ENCODE measurements at places on chromosomes 4 and X.

GRCh38 chrX:114584375-114584943 is 573 bp downstream of the HTR2C start:
- no peak for DNase-seq

- no peak for DNase-seq
Measured at GRCh38 chr4:136749989-136750388, 782.3 kb downstream of the PCDH18 start.

DNA sequence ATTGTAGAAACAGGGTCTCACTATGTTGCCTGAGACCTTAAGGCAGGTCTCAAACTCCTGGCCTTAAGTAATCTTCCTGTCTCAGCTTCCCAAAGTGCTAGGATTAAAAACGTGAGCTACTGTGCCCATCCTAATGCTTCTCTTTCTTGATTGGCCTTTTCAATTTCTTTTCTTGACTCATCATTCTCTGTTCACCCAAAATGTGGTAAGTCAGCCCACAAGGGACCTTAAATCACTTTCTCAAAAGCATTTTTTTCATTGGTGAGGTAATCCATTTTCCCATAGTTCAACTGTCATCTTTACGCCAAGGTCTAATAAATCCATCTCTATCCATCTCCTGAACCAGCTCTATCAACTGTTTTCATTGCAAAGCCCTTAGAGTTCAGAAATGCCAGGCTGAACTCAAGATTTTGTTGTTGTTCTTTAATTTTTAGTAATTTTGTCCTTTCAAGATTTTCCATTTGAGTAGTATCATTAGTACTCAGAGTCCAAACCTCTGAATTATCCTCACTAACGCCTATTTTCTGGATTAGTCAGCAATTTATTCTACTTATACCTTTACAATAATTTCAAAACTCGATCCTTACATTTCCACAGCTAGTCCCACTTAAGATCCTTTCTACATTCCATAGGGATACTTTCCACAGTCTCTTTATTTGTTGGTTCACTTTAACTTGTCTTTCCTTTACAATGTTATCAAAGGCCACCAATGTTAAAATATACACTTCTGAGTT is 528.6 kb downstream of the IL15 start:
- DNase-seq, result no peak

DNA sequence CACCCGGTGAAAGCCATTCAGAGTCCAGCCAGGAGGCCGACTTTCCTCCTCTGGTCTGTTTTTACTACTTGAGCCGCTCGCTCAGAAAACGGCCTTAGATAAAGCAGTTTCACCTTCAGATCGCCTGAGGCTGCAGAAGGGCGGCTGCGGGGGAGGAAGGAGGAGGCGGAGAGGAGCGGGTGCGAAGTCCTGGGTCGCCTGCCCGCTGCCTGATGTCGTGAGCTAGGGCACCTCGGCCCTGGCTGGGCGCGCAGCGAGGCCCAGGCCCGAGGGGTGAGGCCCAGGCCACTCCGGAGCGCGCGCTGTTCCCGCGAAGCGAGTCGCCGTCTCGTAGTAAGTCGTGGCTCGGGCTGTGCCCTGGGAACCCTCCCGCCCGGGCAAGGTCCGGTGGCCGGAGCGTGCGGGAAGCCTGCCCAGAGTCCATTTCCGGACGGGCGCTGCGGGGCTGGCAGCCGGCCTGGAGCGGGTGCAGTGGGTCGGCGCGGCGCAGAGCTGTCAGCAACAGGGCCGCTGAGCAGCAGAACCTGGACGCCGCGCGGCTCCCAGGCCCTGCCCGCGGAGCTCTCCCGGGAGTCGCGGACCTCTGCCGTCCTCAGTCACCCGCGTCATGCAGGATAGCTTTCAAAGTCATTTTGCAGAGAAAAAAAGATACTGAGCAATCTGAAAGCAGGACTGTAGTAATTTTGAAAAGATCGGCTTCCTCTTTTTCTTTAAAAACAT is 18.6 kb downstream of the TRIM2 start:
- no peak for DNase-seq

DNA sequence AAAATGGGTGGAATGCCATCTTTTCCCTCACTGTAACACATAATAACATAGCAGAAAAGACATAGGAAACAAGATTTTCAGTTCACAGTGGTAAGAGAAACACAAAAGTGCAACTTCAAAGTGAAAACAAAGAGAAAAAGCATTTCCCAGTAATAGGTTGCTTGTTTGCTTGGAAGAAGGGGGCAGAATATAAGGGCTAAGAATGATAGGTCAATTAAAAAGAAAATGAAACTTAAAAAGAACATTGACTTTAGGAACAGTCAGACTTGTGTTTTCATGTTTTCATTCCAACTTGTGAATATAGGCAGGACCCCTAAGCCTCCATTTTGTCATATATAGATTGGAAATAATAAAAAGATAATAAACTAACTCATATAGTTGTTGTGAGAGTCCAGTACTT is 168.2 kb upstream of the PPP3CA start:
- DNase-seq, result no peak

DNA sequence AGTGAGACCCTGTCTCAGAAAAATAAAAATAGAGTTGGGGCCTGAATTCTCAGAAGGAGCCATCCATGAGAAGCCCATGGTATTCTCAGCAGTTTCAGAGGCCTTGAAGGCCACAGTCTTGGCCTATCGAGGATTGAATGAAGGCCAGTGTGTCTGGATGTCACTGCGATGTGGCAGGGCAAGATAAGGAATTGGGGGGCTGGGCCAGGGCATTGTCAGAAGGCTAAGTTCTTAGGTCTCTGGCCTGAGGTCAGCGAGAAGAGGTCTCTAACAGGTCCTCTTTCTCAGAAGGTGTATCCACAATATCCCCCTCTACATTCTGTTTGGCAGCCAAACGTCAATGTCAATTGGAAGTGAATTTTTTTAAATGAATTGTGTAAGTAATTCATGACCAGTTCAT is 5.7 kb downstream of the ZNF275 start:
- no peak for DNase-seq

DNA sequence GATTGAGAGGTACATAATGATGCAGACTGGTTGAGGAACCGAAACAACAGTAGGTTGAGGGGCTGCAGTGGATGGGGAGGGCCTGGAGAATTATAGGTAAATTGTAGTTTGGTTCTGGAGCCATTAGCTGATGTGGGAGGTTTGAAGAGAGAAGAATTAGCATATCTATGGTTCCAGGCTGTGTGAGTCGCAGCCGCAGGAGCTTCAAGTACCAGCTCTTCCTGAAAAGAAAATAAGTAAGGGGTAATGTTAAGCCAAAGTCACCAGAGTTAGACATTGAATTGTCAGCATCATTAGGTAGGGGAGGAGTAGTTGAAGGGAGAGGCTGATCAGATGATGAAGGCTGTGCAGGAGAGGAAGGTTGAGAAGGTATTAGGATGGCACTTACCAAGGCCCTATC is 29.5 kb downstream of the PF4 start:
- no peak for DNase-seq

GRCh38 chr4:107876099-107876498 is 51.4 kb downstream of the SGMS2 start:
- DNase-seq, result no peak

DNA sequence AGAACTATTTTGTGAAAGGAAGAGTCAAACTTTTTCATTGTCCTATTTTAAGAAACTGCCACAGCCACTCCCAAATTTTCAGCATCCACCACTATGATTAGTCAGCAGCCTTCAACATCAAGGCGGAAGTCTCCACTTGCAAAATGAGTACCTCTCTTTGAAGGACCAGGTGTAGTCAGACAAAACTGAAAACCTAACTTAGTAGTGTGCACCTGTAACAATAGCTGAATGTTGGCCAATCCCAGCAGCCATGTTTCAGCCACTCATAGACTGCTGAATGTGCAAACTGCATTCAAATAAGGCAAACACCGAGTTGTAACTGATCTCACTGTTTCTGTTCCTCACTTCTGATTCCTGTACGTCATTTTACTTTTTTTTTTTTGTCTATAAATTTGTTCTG is 341.1 kb downstream of the IL15 start:
- no peak for DNase-seq

DNA sequence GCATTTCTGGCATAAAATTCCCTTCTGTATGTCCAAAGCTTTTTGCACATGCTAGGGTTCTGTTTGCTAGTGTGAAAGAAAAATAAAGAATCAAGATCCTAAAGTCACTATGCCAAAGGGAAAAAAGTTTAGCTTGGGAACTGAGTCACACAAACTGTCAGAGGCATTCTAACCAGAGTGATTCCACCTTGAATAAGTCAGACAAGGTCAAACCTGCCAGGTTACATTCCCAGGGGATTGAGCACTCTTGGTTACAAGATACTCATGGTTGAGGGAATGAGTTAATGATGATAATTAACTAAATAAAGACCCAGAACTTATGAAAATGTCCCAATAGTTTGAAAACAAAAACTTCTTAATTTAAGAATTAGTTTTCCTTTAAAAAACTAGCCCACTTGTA is 13.7 kb upstream of the UGT2B17 start:
- no peak for DNase-seq

DNA sequence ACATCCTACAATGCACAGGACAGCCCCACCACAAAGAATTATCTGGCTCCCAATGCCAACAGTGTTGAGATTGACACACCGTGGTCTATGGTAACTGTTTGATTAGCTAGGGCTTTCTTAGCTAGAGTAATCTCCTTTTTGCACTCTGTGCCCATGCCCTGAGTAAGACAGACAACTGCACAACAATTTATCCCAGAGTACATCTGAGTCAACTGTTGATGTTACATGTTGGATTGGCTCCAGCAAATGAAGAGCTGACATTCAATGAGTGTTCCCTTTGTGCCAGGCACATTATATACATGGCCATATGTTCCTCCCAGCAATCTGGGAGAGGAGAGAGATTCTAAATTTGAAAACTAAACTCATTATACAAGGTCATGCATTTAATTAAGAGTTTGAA is 3.9 kb upstream of the FAM9C start:
- no peak for DNase-seq

- DNase-seq, result no peak
Measured at GRCh38 chr4:95371476-95372224, 177.1 kb downstream of the UNC5C start.

DNA sequence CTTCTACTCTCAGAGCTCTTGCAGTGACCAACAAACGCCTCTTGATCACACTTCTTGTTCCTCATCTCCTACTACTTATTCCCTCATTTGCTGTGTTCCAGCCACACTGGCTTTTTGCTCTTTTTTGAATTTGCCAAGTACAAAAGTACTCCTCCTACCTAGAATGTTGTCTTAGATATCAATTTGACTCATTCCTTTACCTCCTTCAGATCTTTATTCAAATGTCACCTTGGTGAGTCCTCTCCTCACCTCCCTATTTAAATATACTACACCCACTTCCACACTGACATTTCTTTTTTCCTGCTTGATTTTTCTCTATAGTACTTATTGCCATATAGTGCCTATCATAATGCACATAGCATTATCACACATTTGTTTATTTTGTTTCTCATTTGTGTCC is 6.2 kb upstream of the DCAF4L1 start:
- no peak for DNase-seq

- peak; percentile 92 for DNase-seq
Measured at GRCh38 chr4:15756361-15756861, 21.7 kb upstream of the CD38 start.

DNA sequence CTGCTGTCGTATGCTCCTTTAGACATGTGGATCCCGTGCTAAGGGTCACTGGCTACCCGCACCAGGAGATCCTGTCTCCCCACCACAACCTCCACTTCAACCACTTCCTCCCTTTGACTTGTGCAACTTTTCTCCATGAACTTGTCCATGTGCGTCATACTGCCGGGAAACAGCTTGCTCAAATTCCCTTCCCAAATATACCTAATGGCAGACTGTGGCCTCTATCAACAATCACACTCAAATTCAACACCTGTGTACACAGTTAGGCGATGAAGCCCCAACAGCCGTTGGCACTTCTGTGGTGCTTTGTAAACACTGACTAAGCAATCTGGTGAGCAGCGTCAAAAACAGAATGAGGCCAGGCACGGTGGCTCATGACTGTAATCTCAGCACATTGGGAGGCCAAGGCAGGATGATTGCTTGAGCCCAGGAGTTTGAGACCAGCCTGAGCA is 49.5 kb downstream of the CD99L2 start:
- no peak for DNase-seq

DNA sequence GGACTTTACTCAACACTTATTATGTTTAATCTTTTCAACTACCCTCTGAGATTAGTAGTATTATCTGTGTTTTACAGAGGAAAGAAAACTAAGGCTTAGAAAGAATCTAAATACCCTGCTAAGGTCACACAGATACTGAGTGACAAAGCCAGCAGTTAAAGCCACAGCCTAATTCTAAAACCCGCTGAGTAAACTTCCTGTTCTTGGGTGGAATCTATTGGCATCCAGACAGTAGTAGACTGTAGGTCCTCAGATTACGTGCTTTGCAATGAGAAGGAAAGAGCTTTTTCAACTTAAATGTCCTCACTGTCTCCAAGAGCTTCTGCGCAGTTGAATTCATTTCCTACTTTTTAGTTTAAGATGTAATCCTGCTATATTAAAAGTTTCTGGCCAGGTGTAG is 126.0 kb downstream of the TENM3 start:
- no peak for DNase-seq

GRCh38 chr4:17152941-17153540 is 254.6 kb upstream of the LDB2 start:
- DNase-seq, result no peak

GRCh38 chr4:23333946-23334878 is 555.6 kb downstream of the PPARGC1A start:
- no peak for DNase-seq

DNA sequence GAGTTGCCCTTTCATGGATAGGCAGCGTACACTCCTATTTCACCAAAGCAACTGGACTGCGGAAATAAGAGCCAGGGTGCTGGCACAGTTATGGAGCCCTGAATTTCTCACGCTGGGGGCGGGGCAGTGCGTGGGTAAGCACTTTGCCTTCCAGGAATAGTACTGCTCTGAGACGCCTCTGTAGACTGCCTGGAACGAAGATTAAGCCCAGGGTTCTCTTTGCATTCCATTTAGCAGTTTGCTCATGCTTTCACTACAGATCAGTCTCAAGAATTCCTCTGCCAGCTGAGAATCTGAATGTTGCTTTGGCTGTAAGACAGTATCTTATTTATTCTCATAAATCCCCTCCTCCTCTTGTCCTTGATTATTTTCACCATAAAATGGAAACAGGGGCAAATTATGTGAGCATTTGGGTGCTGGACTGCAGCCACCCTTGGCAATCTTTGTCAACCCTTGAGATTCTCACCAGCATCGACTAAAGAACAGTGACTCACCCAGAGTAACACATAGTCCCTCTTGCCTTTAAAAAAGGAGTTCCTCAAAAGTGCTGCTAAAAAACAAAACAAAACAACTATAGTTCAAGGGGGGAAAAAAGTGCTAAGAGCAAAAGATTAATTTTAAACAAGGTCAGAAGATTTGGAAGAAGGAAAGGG is 88.9 kb upstream of the CITED1 start:
- no peak for DNase-seq

- DNase-seq, result peak; percentile 2
Measured at GRCh38 chr4:145609481-145610427, 9.4 kb upstream of the MMAA start.

All from bone marrow (tissue), 2 donors.